H4 (cell line): ENCODE measurements at places on chromosomes 11 and 22. TPM values are rescaled to one million over a fixed set of nuclear protein-coding genes. Genes with fewer than 3 reads are reported as not detected.

The MYO7A gene
- 0.35 and 1.4 TPM in 2 replicates for total RNA-seq

The MAPK1 gene
- total RNA-seq, result 15.1 and 22.1 TPM in 2 replicates

GRCh38 chr11:67351275-67352005 lies 1.9 kb downstream of the POLD4 start:
- DNase-seq, result peak; percentile 75

DNA sequence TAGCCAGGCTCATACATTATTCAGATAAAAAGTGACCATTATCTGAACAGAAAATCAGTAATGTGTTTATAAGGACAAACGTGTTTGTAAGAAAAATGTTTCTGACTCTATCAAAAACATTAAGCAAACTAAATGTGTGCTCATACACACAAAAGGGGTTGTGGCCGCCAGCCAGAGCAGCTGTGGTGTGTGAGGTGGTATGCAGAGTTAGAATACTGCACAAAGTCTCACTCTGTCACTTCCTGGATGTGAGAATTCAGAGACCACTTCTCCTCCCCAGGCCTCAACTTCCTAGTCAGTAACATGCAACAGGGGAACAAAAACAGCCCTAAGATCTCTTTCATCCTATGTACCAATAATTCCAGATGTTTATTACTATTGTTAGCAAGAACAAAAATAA lies 9.4 kb downstream of the OR5B21 start:
- DNase-seq, result no peak

- no peak for DNase-seq
These were observed 59.2 kb downstream of the CCDC83 start for GRCh38 chr11:85914425-85914824.

DNA sequence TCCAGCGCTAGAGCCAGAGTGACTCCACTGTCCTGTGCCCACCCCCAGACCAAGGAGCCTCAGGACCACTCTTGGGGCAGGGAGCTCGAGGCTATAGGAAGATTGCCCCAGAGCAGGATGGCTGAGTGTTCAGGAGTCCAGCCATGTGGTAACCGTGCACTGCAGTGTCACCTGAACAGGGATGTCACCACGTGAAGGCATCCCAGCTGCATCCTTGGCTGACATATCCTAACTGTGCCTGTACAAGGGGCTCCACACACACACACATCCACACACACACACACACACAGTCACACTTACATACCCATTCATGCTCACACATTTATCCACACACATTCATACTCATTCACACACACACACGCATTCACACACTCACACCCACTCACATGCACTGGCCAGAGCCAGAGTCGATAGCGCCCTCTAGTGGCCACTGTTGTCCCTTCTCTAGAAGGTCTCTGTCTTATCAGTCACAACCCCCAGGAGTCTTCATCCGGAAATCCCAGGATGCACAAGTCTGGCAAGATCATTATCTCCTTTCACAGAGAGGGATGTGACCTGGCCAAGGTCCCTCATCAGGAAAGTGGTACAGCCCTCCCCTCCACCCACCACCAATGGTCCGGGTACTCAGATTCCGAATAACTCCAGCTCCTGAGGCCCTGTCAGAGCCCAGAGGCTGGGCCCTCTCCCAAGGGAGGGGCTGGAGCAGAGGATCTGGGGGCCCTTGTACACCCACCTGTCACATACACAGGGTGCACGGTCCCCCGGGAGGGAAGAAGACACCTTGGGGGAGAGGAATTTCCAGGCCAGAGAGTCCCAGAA lies 55.1 kb downstream of the IGLL5 start:
- DNase-seq, result peak; percentile 34

DNA sequence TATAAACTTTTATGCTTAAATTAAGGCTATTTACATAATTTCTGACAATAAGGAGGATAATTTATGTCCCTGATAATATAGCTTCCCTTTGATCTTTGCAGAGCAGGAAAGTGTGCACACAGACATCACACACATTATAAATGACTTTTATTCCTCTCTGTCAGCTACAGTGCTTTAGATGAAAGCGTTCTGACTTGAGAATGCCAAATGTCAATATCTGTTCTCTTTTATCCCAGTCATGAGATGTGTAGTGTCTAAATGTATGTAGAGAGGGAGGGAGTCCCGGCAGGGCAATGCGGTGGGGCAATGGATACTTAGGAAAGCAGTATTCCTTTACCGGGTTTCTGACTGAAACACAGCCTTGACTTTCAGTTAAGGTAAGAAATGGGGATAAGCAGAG lies 225.4 kb upstream of the CHORDC1 start:
- DNase-seq, result no peak

- DNase-seq, result no peak
These were observed 1.1 kb upstream of the LRRC75B start for GRCh38 chr22:24593836-24594568.

- DNase-seq, result no peak
These were observed 220.1 kb upstream of the SORL1-AS1 start for GRCh38 chr11:121672630-121673487.
